ENCODE measurements at places on chromosomes 1 and 21. TPM values are rescaled to one million over a fixed set of nuclear protein-coding genes. Genes with fewer than 3 reads are reported as not detected.
A peak's percentile ranks its signal among the peaks of the same experiment; 100 is the strongest.

DNA sequence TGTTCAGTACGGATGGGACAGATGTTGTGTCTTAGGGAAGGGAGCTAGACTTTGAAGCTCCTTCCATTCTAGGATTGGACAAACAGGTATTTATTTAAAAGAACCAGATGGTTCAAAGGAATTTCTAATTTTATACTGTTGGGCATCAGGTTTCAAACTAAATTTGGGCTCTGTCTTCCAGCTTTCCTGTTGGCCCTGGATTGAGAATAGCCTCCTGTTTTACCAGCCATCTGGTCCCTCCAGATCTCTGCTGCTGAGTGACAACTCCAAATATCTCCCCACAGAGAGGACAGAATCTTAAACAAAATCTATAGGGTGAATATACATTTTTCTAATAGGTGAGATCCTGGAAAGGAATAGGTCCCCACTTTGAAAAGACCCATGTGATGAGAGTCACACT is 52.5 kb upstream of the CNIH3 start:
- H3K27ac ChIP-seq, result no peak overlapping the region
- DNase-seq, result no peak
- no peaks in the 10 kb centered on the region for H3K27me3 ChIP-seq
- H3K36me3 ChIP-seq, result no peaks in the 10 kb centered on the region
- H3K4me1 ChIP-seq, result no peaks in the 10 kb centered on the region

GRCh38 chr1:203373002-203373401 is 22.1 kb upstream of the FMOD start:
- no peak overlapping the region for H3K4me3 ChIP-seq
- H3K4me1 ChIP-seq, result peaks cover 25% of the 10 kb centered on the region
- no peaks in the 10 kb centered on the region for H3K27me3 ChIP-seq
- DNase-seq, result no peak
- no peaks in the 10 kb centered on the region for H3K36me3 ChIP-seq
- H3K27ac ChIP-seq, result no peak overlapping the region

- no peaks in the 10 kb centered on the region for H3K27me3 ChIP-seq
- peak; percentile 76 for DNase-seq
- H3K4me1 ChIP-seq, result peaks cover 43% of the 10 kb centered on the region
Measured at GRCh38 chr1:51236531-51237350, 668 bp downstream of the RNF11 start.

DNA sequence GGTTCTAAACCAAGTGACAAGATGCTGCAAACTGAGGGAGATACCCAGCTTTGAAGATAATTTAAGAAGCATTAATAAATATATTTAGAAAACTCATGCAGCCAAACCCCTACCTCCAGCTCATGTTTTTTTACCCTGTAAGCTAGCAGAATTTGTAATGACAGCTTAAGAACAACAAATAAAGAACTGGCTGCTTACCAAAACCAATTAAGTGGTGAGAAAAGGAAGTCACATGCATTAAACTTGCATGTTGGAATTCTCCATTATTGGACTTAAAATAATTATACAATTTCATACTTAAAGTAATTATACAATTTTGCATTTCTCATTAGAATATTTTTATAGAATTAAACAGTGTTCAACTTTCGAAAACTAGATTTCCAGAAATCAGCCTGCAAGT is 75.6 kb upstream of the CNIH3 start:
- DNase-seq, result no peak
- H3K27ac ChIP-seq, result no peak overlapping the region
- H3K4me1 ChIP-seq, result no peaks in the 10 kb centered on the region

Gene ABCG1
- 62.6 TPM for total RNA-seq

Gene TAS1R3
- total RNA-seq, result 0.32 TPM

- H3K4me1 ChIP-seq, result no peaks in the 10 kb centered on the region
- H3K27me3 ChIP-seq, result no peaks in the 10 kb centered on the region
- no peak overlapping the region for H3K4me3 ChIP-seq
- no peak overlapping the region for H3K27ac ChIP-seq
- DNase-seq, result no peak
- H3K36me3 ChIP-seq, result no peaks in the 10 kb centered on the region
Measured at GRCh38 chr1:196075621-196076020, 532.6 kb downstream of the KCNT2 start.

- H3K27me3 ChIP-seq, result no peaks in the 10 kb centered on the region
- no peaks in the 10 kb centered on the region for H3K4me1 ChIP-seq
- no peak for DNase-seq
- H3K36me3 ChIP-seq, result no peaks in the 10 kb centered on the region
- H3K4me3 ChIP-seq, result no peak overlapping the region
- no peak overlapping the region for H3K27ac ChIP-seq
Measured at GRCh38 chr21:28427394-28428022, 565.2 kb downstream of the LTN1 start.

DNA sequence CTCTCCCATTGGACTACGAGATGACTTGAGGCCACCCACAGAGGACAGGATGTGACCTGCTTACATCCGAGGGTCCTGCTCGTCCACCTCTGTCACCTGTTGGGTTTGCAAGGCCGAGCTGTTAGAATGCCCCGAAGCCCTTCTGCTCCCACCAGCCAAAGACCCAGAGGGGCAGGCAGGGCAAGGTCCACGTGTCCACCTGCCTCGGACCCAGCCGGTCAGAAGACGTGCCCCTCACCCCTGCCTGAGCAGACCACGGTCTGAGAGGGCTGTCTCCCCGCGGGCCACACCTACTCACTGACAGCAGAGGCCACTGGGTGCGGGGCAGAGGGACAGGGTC is 30.3 kb upstream of the TRAPPC10 start:
- H3K36me3 ChIP-seq, result peaks cover 46% of the 10 kb centered on the region
- no peak for DNase-seq
- H3K27me3 ChIP-seq, result no peaks in the 10 kb centered on the region
- no peak overlapping the region for H3K4me3 ChIP-seq
- no peak overlapping the region for H3K27ac ChIP-seq

Gene CHODL
- 0.26 TPM for total RNA-seq

DNA sequence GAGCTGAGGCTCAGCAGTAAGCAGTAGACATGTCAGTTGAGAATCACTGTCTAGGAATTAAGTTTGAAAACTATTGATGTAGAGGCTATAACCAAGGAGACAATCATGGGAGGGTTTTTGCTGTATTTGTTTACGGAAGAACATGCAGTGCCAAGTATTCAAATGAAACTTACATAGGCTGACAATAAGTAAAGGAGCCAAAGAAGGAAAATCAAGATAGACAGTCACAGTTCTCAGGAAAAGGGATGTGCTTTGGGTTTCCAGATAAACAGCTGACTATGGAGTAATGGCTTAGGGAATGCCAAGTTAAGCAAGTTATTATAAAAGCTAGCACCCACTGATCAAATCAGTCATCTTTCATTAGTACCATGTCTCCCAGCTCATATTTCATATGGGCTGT is 21.5 kb downstream of the GNG12 start:
- H3K27ac ChIP-seq, result no peak overlapping the region
- H3K4me1 ChIP-seq, result peaks cover 30% of the 10 kb centered on the region
- H3K27me3 ChIP-seq, result no peaks in the 10 kb centered on the region
- DNase-seq, result no peak
- H3K4me3 ChIP-seq, result no peak overlapping the region
- no peaks in the 10 kb centered on the region for H3K36me3 ChIP-seq
